Right renal pelvis (tissue), 4 donors: ENCODE measurements at places on chromosomes 16 and 17.

DNA sequence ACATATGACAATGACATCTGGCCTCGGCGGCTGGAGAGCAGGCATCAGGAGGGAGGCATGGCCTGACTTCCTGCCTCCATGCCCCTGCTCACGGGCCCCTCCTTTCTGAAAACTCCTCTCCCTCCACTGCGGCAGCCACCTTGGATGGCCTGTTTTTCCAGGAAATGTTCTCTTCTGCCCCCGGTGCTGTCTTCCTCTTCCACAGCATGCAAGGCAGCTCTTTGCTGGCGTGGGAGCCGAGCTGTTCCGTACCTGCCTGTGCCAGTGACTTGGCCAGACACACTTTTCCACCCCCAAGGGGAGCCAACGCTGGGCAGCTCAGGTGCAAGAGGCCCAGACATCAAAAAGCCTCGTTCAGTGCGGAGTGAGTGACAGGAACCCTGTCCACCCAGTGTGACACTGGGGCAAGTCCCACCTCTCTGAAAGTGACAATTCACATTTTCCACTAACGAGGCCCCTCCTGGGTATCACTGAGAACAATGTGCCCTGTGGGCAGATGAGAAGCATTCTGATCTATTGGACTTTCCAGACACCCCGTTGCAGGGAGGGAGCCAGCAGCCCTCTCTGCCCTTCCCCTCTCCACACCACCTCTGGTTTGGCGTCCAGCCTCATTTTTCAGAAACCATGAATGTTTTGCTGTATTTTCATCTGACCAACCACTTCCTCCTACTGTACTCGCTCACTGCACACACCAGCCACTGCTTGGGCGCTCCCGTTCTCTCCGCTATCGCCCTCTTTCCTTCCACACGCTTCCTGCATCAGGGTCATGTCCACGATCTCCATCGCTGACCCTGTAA, 31.2 kb downstream of the NSMCE1 start:
- no peak for DNase-seq

- no peak for DNase-seq
These were observed 543 bp downstream of the TMUB2 start for GRCh38 chr17:44187131-44187899.

DNA sequence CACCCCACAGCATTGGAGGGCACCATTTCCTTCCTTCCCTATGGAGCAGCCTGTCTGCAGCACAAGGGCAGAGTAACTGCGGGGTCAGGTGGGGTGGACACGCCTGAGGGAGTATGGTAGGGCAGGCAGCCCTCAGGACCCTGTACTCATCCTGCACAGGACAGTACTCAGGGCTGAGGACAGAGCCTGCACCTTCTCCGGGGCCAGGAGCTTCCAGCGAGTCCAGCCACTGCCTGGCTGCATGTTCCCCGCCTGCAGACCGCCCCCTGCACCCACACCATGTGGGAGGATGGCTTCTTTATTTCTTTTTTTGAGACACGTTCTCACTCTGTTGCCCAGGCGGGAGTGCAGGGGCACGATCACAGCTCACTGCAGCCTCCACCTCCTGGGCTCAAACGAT, 47.6 kb upstream of the CDC42EP4 start:
- no peak for DNase-seq

DNA sequence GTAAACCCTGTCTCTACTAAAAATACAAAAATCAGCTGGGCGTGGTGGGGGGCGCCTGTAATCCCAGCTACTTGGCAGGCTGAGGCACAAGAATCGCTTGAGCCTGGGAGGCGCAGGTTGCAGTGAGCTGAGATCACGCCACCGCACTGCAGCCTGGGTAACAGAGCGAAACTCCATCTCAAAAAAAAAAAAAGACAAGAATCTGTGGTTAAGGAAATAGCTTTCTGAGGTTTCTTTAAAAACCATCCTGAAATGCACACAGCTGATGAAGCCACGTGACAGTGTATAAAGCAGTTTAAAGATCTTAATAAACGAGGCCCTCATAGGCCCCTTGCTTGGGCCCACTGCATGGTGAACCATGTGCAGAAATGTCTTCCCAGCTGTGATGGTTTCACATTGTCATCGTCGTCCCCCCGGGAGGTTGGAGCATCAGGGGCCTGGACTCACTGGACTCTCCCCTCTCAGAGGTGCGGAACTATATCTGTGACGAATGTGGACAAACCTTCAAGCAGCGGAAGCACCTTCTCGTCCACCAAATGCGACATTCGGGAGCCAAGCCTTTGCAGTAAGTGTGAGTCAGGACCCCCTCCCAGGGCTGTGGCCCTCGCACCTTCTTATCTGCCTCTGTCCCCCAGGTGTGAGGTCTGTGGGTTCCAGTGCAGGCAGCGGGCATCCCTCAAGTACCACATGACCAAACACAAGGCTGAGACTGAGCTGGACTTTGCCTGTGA, 16.2 kb downstream of the ZNF276 start:
- DNase-seq = no peak

GRCh38 chr16:56848955-56849689, 15.9 kb upstream of the SLC12A3 start:
- no peak for DNase-seq
